ENCODE measurements at places on chromosomes 11 and 22. TPM values are rescaled to one million over a fixed set of nuclear protein-coding genes. Genes with fewer than 3 reads are reported as not detected.

RGL4 gene
- 14.5 TPM for total RNA-seq

GGTLC3 gene
- total RNA-seq = not detected

DNA sequence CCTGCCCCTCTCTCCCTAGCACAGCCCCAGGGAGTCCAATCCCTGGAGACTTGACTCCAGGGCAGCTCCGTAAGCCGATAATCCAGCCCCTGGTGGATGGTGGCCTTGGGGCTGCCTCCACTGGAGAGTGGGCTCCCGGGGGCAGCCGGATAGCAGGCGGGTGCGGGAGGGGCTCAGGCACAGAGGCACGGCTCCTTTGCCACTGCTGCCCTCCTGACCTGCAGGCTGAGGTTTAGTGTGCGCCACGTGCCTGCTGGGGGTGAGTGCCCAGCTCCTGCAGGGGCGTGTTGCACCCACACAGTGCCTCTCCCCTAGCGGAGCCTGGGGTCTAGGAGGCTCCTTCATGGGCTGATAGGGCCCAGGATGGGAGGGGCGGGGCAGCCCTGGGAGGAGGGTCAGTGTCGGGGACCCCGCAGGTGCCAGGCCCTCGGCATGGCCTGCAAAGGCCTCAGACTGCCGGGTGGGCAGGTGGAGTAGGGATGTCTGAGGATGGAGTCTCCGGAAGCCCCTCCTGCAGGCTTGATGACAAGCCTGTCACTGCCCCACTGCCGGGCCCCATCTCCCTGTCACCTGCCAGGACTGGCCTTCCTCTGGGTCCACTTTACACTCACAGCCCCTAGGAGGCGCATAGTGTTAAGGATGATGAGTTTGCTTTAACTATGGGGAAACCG, 5.6 kb downstream of the DUSP8 start:
- DNase-seq = no peak

ACR gene
- not detected for total RNA-seq

GRCh38 chr11:78220218-78221157, 31.8 kb downstream of the USP35 start:
- DNase-seq = no peak

APOBEC3C gene
- total RNA-seq = 144 TPM

DNA sequence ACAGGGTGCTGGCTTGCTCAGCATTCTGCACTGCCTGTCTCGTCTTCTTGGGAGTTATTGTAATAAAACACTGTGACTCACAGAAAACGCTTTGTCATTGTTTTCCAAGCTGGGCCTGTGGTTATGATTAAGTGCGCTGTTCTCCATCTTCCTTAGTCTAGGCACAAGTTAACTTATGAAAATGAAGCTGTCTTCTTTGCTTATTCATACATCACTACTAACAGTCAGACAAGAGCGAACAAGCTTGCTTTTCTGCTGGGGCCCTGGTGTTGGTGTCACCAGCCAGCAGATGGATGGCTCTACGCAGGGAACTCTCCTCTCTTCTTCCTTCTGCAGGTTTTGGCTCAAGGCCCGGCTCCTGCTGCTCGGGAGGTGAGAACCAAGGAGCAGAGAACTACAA, 380.1 kb upstream of the SYN3 start:
- DNase-seq = no peak

MS4A4A gene
- 0.71 TPM for total RNA-seq

GRCh38 chr11:40606800-40607199, 852.7 kb downstream of the LRRC4C start:
- no peak for DNase-seq

- no peak for DNase-seq
These were observed 213.2 kb downstream of the LUZP2 start for GRCh38 chr11:24709928-24710565.

FHIP1B gene
- 50.6 TPM for total RNA-seq

GRCh38 chr11:14249121-14249963, 109.6 kb downstream of the RRAS2 start:
- DNase-seq = peak; percentile 84

TRIM22 gene
- 304 TPM for total RNA-seq

- no peak for DNase-seq
These were observed 3.9 kb downstream of the LRRC10B start for GRCh38 chr11:61512435-61512834.

DNA sequence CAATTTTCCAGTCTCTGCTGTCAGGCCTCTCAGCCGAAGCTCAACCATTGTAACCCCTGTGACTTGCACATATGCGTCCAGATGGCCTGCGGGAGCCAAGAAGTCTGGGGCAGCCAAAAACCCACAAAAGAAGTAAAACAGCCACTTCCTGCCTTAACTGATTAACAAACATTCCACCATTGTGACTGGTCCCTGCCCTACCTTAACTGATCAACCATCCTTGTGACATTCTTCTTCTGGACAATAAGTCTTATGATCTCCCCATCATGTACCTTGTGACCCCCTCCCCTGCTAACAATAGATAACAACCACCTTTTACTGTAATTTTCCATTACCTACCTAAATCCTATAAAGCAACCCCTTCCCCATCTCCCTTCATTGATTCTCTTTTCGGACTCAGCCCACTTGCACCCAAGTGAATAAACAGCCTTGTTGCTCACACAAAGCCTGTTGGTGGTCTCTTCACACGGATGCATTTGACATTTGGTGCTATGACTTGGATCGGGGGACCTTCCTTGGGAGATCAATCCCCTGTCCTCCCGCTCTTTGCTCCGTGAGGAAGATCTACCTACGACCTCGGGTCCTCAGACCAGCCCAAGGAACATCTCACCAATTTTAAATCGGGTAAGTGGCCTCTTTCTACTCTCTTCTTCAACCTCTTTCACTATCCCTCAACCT, 1.3 kb upstream of the NDUFC2 start:
- DNase-seq = no peak

- no peak for DNase-seq
These were observed 54.8 kb upstream of the TIMP3 start for GRCh38 chr22:32746732-32747131.

- no peak for DNase-seq
These were observed 70.9 kb upstream of the ARFGAP3 start for GRCh38 chr22:42927966-42928365.

VSIG2 gene
- not detected for total RNA-seq

P4HA3 gene
- not detected for total RNA-seq

DNA sequence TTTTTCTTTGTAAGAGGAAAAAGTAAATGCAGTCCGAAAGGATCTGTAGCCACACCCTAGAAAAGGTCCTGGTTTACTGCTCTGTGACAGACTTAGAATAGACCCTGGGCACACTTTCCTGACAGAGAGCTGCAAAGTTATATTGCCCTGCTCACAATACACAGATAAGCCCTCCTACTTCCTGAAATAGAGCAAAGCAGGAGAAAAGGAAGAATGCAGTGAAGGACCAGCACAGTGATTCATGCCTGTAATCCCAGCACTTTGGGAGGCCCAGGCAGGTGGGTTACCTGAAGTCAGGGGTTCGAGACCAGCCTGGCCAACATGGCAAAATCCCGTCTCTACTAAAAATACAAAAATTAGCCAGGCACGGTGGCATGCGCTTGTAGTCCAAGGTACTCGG, 2.2 kb downstream of the CYB561A3 start:
- DNase-seq = no peak

OR52L1 gene
- not detected for total RNA-seq

DNA sequence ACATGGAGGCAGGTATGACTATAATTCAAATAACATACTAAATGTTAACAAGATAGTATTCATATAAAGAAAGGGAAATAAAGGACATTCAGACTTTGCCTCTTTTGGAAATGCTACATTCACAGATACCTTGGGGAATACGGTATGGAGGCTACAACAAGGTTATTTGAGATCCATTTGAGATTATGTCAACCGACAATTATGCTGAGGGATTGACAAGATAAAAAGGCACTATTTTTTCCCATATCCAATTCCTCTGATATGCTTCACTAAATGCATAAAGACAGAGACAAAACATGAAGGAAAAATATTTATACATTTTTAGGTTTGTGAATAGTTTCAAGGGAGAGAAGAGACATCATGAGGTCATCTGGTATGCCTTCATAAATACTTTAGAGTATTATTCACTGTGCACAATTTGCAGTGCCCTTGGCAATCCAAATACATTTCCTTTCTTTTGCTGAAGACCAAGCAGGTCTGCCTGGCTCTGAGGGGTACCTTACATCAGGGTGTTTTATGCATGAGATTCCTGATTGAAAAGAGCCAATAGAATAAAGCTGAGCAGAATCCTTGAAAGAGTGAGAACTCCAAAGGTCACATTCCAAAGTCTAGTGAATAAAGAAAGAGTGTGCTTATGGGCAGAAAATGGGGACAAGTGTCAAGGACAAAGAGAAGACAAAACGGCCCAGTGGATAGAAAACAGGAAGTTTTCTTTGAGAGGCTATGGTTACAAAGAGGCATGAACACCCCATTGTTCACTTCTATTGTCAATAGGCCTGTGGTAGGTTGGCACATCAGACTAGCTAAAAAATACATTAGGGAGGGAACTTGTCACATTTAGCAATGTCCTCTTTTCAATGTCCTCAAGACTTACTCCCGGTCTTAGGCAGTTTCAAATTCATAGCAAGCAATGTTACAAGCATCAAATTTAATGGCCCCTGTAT, 455.8 kb downstream of the LRRC4C start:
- DNase-seq = no peak

CST6 gene
- not detected for total RNA-seq

DNA sequence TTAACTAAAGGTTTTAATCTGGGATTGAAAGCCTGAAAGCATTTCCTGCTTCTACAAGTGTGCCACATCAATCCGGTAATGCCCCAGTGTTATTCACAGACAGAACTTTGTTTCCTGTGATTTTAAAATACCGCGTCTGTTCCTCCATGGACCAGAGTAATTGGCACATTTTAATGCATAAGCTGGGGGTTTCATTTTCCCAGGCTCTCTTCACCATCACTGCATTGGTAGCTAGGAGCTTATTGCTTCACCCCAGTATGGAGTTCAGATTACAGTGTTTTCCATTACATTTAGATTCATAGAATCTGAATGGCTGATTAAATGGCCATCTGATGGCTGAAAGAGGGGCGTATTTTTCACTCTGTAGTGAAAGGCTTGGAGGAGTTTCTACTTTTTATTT, 25.7 kb upstream of the CRTAM start:
- DNase-seq = no peak

EI24 gene
- 19.5 TPM for total RNA-seq

- no peak for DNase-seq
These were observed 93.2 kb downstream of the LRRC32 start for GRCh38 chr11:76577226-76577920.

SHISAL1 gene
- not detected for total RNA-seq

DNA sequence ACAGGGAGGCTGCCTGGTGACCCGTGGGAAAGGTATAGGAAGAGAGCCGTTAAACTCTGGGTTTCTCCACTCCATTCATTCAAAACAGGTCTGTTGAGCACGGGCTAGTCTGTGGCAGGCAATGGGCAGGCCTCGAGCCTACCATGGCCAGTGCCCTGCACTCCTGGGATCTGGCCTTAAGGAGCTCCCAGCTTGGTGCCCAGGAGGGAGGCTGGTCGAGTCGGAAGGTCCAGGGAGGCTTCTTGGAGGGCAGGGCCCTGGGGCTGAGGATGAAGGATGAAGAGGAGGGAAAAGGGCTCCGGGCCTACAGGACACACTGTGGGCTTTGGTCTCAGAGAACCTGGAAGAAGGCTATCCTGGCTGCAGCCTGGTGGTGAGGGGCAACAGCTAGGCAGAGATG, 41.9 kb upstream of the MN1 start:
- no peak for DNase-seq

OR6A2 gene
- total RNA-seq = not detected

UBQLN3 gene
- 0.15 TPM for total RNA-seq

- no peak for DNase-seq
These were observed 70.7 kb upstream of the PAX6 start for GRCh38 chr11:31881825-31882224.

ST14 gene
- total RNA-seq = 1.0 TPM

DNA sequence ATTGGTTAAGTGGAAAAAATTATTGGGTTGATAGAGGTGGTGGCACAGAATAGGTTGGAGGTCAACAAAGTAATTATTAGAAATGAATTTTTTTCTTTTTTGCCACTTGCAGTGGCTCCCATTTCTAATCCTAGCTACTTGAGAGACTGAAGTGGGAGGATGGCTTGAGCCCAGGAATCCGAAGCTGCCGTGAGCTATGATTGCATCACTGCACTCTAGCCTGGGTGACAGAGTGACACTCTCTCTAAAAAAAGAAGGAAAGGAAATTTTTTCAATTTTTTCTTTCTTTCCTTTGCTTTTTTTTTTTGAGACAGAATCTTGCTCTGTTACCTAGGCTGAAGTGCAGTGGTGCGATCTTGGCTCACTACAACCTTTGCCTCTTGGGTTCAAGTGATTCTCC, 2.2 kb upstream of the BCO2 start:
- no peak for DNase-seq

TEAD1 gene
- total RNA-seq = not detected

SCGB1A1 gene
- total RNA-seq = not detected
